T follicular helper cell (primary cell): ENCODE measurements at places on chromosomes 7 and 10.

- DNase-seq: no peak
Observed at GRCh38 chr10:80589726-80590373, 52.1 kb downstream of the SH2D4B start.

GRCh38 chr7:119964788-119965542 is 308.0 kb upstream of the KCND2 start:
- no peak for DNase-seq

- DNase-seq: no peak
Observed at GRCh38 chr10:96288151-96288621, 16.0 kb upstream of the DNTT start.

DNA sequence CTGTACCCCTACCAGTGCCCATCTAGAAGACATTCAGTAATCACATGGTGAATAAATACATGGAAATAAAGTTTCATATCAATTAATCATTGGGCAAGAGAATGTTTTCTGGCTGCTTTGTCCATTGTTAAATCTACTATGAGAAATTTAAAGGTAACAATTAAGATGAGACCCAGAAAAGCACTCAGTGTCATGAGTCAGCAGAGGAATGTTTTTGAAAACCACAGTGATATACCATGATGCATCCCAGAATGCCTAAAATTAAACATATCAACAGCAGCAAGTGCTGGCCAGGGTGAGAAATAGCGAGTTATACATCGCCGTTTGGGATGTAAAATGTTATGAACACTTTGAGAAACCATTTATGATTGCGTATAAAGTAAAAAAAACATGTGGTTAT is 825.3 kb upstream of the C7orf33 start:
- DNase-seq: no peak

DNA sequence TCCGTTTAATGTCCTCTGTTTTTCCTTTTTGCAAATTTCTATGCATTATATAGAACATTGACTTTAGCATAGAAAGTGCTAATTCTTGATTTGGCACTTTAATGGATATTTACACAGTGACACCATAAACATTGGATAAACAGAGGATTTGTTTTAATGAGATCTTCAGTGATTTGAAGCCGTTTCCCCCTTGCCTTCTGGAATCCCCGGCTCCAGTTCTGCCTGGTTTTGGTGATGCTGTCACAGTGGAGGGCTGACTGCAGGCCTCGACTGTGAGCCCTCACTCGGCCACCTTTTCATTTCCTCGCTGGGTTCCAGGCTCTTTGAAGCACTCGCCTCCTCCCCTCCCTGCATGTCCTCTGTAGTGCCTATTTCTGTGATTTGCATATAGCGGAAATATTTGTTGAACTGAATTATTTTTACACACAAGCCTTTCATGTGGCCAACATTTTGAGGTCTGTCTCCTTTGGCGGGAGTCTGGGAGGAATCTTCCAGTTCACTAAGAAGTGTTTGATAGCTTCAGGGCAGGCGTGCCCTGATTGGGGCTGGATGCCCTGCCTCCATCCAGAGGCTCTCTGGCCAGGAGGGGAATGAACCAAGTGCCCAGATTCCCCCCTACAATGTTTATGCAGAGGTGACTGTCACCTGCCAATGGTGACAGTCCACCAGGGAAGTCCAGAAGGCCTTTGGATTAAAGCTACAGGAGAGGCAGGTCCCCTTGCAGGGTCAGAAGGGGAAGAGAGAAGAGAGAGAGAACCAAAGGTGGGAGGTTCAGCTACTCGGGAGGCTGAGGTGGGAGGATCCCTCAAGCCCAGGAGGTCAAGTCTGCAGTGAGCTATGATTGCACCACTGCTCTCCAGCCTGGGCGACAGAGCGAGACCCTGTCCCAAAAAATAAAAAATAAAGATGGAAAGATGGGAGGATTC is 67.5 kb downstream of the CUX1 start:
- DNase-seq: no peak

GRCh38 chr7:55069271-55069792 is 50.5 kb downstream of the EGFR start:
- DNase-seq: no peak

GRCh38 chr10:104502907-104503306 is 138.2 kb upstream of the SORCS3 start:
- DNase-seq: no peak

DNA sequence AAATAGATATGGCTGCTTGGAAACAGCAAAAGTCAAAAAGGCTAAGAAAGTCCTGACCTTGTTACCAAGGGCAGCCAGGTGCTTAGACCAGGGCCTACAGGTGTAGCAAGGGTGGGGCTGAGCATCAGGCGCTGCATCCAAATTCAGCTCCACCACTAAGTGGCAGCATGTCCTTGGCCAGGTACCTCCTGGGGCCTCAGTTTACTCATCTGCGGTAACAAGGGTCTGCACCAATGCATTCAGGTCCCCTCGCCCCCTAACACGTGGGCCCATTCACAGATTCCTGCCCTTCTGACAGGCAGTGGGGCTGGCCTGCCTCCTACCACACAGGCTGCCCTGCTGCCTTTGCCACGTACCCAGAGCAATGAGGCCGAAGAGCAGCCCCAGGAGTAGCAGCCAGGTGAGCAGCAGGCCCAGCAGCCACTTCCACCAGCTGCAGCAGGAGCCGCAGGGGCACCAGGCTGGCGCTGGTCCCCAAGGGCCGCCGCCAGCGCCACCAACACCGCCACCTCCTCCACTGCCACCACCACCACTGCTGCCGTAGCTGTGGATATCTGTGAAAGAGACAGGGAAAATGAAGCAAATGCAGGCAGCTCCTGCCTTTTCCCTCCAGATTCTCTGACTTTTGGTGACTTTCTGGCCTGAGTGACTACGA is 28.9 kb downstream of the COL17A1 start:
- DNase-seq: no peak

DNA sequence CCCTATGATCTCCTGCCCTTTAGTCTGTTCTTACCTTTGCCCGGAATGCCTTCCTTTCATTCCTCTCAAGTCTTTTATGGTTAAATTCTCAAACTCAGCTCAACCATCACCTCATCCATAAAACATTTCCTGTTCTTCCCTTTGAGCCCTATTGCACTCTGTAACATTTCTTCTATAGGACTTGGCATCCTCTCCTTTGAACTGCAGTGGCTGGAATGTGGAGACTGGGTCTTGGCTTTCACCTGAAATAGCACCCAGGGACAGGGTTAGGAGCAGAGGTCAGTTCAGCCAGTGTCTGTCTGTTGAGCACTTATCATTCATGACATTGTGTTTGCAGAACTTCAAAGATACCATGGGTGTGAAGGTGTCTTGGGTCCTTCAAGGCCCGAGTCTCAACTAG is 7.2 kb downstream of the NFE2L3 start:
- DNase-seq: no peak

GRCh38 chr10:131354380-131354779 is 42.9 kb upstream of the TCERG1L start:
- DNase-seq: no peak

DNA sequence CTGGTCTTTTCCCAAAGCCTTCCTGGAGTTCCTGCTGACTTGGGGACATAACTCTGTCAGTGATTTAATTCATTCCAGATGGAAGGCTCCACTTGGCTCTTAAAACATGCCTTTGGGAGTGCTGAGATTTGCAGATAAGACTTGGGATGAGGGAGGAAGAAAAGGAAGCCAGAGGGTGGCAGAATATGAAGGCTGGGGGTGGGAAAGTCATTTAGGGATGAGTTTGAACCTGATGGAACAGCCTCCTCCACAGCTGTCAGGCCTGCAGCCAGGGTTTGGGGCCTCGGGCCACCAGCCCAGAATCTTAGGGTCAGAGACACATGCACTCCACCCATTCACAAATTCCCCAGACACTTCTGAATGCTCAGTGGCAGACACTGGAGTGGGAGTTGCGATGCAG is 28.4 kb upstream of the EIF5AL1 start:
- no peak for DNase-seq

GRCh38 chr7:95951531-95951930 is 179.2 kb downstream of the DYNC1I1 start:
- no peak for DNase-seq

DNA sequence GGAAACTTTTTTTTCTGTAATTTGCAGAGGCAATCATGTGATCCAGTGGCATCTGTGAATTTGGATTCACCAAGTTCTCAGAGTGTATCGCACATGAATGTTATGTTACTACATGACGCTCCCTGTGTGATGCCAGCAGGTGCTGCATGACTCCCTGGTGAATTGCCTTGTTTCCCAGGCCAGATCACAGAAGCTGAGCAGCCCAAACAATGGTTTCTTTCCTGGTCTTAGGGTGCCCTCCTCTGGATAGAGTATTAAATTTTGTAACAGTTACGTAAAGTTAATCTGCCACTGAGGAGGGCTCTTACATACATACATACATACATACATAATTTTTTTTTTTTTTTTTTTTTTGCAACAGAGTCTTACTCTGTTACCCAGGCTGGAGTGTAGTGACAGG is 3.6 kb downstream of the ZSCAN21 start:
- no peak for DNase-seq

GRCh38 chr10:44172883-44173607 is 211.9 kb downstream of the CXCL12 start:
- no peak for DNase-seq

DNA sequence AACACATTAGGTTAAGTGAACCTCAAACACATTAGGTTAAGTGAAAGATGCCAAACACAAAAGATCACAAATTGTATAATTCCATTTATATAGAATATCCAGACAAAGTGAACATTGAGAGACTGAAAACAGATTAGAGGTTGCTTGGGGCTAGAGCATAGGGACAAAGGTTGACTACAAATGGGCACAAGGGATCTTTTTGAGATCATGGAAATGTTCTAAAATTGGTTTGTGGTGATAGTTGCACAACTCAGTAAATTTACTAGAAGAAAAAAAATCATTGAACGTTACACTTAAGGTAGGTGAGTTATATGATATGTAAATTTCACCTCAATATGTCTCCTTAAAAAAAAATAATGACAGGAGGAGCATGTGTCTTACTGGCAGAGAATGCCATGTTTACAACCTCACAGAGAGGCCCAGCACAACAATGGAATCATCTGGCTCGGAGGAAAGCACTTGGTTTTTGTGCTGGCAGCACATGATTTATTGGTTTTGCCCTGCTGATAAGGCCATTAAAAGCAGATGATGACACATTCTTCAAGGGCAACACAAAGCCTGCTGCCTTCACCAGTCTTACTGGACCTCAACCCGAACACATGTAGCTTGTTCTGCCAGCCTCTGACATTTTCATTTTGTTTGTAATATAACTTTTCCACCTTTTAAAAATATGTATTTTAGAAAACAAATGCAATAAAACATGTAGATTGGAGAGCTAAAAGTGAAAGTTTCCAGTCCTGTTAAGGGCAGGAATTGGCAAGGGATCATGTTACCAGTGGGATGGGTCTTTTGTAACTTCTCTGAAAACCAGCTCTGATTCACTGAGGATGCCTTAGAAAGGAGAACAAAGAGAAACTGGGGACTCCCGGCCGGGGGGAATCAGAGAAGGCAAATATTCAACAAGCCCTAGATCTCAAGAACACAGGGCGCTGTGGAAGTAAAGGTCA is 11.9 kb upstream of the LMOD2 start:
- DNase-seq: no peak

- no peak for DNase-seq
Observed at GRCh38 chr10:78925275-78925674, 143.5 kb upstream of the ZMIZ1 start.

DNA sequence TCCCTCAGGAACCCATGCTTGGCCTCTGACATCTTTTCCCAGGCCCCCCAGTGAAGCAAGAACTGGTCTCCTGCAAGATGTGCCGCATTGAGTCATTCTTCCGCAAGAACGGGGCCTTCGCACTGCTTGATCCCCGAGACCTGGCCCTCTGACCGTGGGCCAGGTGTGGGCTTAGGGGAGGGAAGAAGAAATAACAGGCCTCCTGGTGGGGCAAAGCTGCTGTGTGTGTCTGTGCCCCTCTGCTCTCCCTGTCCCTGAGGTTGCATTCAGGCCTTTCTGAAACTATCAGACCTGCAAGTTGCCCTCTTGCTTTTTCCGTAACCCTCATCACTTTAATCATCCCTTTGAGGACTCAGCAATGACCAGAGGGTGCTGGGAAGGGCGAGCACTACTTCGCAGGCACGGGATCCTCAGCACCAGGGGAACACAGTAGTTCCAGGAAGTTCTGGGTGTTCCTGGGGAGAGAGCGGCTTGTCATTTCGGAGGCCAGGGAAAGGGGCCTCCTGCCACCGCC is 6.0 kb downstream of the ATP6V1F start:
- no peak for DNase-seq

DNA sequence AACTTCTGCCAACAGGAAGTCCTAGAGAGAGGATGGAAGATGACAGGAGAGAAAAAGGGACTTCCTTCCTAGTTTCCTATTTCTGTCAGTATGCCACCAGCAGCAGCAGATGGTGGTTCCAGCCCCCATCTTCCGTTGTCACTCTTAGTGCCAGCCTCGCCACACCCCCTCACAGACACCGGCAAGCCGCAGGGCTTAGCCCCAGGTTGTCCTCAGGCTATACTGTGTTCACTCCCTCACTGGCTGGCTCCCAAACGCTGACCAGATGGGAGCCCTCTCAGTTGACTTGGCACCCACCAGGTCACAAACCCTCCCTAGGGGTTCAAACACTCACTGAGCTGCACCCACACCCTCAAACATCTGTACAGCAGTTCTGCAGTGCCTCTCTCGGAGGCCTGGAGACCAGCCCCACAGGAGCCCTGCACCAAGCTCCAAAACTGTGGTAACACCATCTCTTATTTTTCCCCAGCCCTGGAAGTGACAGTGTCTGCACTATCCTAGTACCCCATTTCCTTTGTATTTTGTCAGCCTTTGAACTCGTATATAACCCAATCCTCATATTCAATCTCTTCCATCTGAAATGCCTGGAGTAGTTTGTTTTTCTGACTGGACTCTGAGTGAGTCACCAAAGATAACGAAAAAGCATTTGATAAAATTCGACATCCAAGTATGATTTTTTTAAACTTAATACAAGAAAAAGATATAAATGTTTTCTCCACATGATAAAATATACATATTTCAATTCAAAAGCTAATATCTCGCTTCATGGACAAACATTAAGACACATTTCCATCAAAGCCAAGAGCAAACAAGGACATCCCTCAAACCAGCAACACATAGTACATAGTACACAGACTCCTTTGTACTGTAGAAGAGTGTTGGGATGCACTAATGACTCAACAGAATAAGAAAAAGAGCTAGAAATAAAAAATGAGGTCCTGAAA is 34.5 kb downstream of the SMURF1 start:
- DNase-seq: no peak

DNA sequence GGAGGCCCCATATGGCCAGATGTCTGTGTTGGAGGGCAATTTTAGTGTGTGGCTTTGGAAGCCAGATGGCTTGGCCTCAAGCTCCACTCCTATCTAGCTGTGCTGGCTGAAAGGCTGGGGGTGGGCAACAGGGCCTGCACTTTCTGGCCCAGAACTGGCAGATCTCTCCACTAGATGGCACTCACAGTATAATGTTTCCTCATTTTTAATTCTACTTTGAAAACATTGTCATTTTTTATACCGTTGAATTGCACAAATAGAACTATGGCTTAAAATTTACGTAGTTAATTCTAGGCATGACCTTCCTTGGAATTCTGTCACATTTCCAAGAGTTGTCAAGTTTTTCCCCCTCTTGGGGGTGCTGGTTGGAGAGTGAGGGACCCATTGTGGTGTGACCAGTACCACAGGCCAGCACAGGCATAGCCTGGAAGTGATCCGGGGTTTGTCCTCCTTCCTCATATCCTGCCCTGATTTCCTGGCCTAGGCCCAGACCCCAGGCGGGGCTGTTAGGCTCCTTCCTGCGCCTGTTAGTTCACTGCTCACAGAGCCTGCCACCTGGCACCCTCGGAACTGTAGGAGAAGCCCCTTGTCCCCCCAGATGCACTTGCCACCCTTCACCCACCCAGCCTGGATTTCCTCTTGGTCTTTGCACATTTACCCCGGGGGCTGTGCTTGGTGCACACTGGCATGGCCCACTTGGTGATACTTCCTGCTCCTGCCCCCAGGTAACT is 52.8 kb downstream of the ARHGAP22 start:
- no peak for DNase-seq

GRCh38 chr10:18505456-18506118 is 145.8 kb downstream of the NSUN6 start:
- DNase-seq: no peak
